Esophagus mucosa (tissue), 1 donor: ENCODE measurements at places on chromosomes 13 and 19. TPM values are rescaled to one million over a fixed set of nuclear protein-coding genes. Genes with fewer than 3 reads are reported as not detected.

The ZNF536 gene
- 0.20 TPM for total RNA-seq

The ZNF66 gene
- total RNA-seq, result 2.4 TPM

The KLHL1 gene
- not detected for total RNA-seq

The CEACAM20 gene
- not detected for total RNA-seq

The NAPSA gene
- 0.40 TPM for total RNA-seq

The SUPT5H gene
- total RNA-seq, result 46.6 TPM

The LILRB1 gene
- total RNA-seq, result 1.3 TPM

The SLC10A2 gene
- total RNA-seq, result not detected

The C13orf42 gene
- total RNA-seq, result not detected

The DIAPH3 gene
- total RNA-seq, result 5.7 TPM

The RAB4B gene
- total RNA-seq, result 17.8 TPM

The PCDH8 gene
- 0.04 TPM for total RNA-seq

The ADGRE3 gene
- total RNA-seq, result 0.12 TPM

The MOB3A gene
- total RNA-seq, result 28.1 TPM

The MYH14 gene
- 66.0 TPM for total RNA-seq

The CEACAM1 gene
- total RNA-seq, result 97.8 TPM

The PGLYRP1 gene
- not detected for total RNA-seq

The CEACAM6 gene
- 268 TPM for total RNA-seq

The OR7A5 gene
- not detected for total RNA-seq

The NPAS1 gene
- total RNA-seq, result 0.52 TPM

The PDE4C gene
- total RNA-seq, result 0.16 TPM

The EPSTI1 gene
- 3.4 TPM for total RNA-seq

The ATP4B gene
- total RNA-seq, result not detected

The FARP1 gene
- total RNA-seq, result 6.2 TPM

The UBE2L5 gene
- not detected for total RNA-seq

The F2RL3 gene
- 0.24 TPM for total RNA-seq

The NTF4 gene
- total RNA-seq, result 5.6 TPM

The RASAL3 gene
- total RNA-seq, result 1.8 TPM

The PEPD gene
- 52.4 TPM for total RNA-seq

The CALR3 gene
- total RNA-seq, result not detected

The LENG9 gene
- 7.2 TPM for total RNA-seq

The ZNF221 gene
- total RNA-seq, result 0.88 TPM

The IL27RA gene
- total RNA-seq, result 1.2 TPM

The ZNF155 gene
- total RNA-seq, result 1.8 TPM

The GRIN2D gene
- total RNA-seq, result 0.04 TPM

The PSG11 gene
- not detected for total RNA-seq

The MARCHF2 gene
- total RNA-seq, result 21.4 TPM

The ZNF614 gene
- 3.6 TPM for total RNA-seq

The MEIOSIN gene
- total RNA-seq, result not detected

The CKM gene
- 0.96 TPM for total RNA-seq

The WDR88 gene
- total RNA-seq, result not detected

The PABPC3 gene
- total RNA-seq, result 0.12 TPM

The F10 gene
- 0.56 TPM for total RNA-seq

The ZNF729 gene
- not detected for total RNA-seq

The KIR3DL2 gene
- not detected for total RNA-seq

The ZSCAN4 gene
- total RNA-seq, result not detected

The CNFN gene
- 1,078 TPM for total RNA-seq

The ZNF541 gene
- total RNA-seq, result 0.08 TPM

The LCP1 gene
- 5.3 TPM for total RNA-seq

The A1BG gene
- total RNA-seq, result 3.5 TPM

The POU4F1 gene
- total RNA-seq, result 0.08 TPM

The SIGLEC8 gene
- not detected for total RNA-seq

The F7 gene
- total RNA-seq, result not detected

The SYCN gene
- not detected for total RNA-seq

The TEX26 gene
- total RNA-seq, result not detected

The IZUMO2 gene
- total RNA-seq, result not detected

The TPGS1 gene
- 14.2 TPM for total RNA-seq

The ZNF135 gene
- total RNA-seq, result 0.68 TPM

The ADGRL1 gene
- total RNA-seq, result 5.5 TPM
